ENCODE measurements at places on chromosomes 16 and 17.

- no peak for DNase-seq
Observed at GRCh38 chr17:3497101-3497500, 21.3 kb downstream of the ASPA start.

GRCh38 chr17:35577830-35578196 lies 558 bp downstream of the PEX12 start:
- DNase-seq = no peak

DNA sequence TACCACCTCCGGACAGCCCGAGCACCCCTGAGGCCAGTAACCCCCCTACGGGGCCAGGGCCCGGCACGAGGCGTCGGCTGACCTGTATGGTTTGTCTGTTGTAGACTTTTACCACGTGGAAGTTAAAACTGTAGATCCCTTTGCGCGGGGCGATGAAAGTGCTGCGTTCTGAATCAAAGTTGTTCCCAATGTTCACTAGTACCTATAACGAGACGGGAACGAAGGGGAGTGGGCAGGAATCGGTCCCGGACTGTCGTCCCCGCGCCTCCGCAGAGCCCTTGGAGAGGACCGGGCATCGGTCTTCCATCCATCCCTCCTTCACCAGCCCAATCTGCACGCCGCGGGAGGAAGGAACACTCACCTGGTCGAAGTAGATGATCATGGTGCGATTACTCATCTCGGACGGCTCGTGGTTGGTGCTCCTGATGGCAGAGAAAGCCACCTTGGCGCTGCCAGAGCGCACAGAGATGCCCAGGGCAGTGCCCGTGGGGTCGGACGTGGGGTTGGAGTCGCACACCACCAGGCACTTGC lies 732 bp downstream of the CBLN1 start:
- no peak for DNase-seq

GRCh38 chr17:63930951-63931575 lies 1.1 kb downstream of the CD79B start:
- no peak for DNase-seq

DNA sequence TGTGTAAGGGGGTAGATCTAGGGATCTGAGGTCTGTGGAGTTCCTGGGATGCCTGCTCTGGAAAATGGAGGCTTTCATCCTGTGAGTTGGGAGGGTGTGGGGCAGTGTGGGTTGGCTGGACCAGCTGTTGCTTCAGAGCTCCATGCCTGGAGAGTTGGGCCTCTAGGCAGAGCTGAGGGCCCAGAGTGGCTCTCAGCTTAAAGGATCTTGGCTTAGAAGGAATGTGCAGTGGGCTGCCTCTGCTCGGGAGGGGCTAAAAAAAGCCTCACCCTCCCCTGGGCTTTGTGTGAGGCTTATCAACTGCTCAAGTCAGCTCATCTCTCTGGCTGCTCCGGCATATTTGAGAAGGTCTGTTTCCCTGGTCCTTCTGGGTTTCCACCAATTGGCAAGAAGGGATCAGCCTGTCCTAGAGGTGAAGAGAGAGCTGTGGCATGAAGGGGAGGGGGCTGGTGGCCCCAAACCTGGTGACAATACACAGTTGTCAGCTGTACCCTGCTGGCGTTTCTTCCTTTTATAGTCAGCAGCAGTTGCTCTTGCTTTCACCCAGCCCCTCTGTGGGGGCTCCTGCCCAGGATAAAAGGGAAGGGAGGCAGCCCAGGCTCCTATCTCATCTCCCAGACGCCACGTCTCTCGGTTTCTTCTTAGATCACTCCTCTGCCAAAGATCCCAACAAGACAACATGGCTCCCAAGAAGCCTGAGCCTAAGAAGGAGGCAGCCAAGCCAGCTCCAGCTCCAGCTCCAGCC lies at the start of gene MYL4:
TSS of gene MYL4 (plus strand) at position 605 of the 745 bp plus-strand sequence. CDS start at position 680, 75 bp downstream.
- DNase-seq = no peak

Data from neural crest cell (in vitro differentiated cells).